B cell (primary cell): ENCODE measurements at places on chromosomes 3 and 15.

DNA sequence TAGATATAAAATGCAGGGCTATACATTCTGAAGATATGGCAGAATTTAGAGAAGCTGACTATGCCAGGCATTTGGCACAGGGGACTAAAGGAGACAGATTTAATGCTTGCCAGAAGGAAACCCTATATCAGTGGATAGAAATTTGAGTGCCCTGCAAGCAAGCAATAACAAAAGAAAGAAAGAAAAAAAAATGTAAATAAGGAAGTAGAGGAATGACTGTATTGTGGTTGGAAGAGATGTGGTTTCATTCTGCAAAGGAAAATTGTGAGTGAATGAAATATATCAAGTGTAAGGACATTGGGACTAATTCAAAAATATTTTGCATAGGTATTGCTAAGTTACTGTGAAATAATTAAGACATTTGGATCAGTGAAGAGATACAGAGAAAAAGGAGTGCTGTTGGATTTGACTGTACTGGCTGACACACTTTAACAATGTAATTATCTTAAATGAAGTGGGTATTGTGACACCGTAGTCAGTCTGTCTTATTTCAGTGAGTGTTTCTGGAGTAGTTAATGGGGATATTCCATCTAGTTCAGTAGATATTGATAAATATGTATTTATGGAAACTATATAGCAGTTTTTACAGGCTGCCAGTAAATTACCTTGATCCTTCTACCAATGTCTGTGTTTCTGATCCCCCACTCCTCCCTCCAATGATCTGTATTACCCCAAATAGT is 418.2 kb downstream of the CNTN4 start:
- no peak for DNase-seq

GRCh38 chr3:141789281-141789680 is 26.1 kb downstream of the GRK7 start:
- no peak for DNase-seq

- DNase-seq = no peak
These were observed 382.5 kb downstream of the NLGN1 start for GRCh38 chr3:173780067-173780466.

- DNase-seq = no peak
These were observed 44.6 kb downstream of the SH3BP5 start for GRCh38 chr3:15287565-15288330.

DNA sequence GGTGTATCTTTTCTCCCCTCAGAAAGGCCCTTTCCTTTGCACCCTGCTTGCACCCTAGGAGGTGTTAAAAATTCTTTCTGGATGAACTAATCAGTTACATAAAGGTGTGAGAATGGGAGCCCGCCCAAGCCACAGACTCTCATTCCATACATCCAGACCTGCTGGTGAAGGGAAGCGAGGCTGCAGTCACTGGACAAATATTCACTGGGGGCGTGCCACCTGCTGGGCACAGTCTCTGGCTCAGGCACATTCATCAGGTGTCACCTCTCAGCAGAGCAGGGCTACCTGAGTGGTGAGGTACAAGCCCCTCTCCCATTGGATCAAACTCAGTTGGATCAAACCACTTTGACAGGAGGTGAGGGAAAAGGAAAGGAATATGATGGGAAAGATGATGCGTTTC is 52.0 kb downstream of the NTRK3 start:
- no peak for DNase-seq

DNA sequence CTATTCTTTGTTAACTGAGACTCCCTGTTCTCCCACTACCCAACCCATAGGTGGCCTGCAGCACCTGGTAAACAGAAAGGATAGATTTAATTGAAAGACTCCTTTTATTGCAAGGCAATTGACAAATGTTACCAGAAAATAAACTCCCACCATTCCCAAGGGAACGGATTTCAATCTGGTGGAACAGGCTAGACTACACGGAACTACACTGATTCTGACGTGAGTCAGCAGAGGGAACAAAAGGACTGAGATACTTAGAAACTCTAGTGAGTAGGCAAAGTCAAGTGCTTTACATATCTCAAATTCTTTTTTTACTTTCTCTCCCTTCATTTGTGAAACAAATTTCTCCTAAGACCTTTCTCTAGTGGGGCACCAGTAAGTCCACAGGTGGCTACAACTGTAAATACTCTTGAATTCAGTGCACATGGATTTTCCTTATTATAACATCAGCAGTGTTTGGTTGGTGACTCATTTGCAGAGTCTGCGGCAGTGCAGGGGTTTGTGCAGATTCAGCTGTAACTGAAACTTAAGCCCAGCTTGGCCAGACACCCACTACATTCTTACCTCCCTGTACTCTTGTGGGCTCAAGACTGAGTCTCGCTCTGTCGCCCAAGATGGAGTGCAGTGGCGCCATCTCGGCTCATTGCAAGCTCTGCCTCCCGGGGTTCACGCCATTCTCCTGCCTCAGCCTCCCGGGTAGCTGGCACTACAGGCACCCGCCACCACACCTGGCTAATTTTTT is 34.3 kb upstream of the PLSCR2 start:
- DNase-seq = no peak

- DNase-seq = no peak
These were observed 464.9 kb downstream of the MFSD1 start for GRCh38 chr3:159266779-159267178.

GRCh38 chr3:31106912-31107311 is 212.5 kb upstream of the GADL1 start:
- DNase-seq = no peak

- DNase-seq = no peak
These were observed 236.4 kb upstream of the SGO1 start for GRCh38 chr3:20422391-20422790.

DNA sequence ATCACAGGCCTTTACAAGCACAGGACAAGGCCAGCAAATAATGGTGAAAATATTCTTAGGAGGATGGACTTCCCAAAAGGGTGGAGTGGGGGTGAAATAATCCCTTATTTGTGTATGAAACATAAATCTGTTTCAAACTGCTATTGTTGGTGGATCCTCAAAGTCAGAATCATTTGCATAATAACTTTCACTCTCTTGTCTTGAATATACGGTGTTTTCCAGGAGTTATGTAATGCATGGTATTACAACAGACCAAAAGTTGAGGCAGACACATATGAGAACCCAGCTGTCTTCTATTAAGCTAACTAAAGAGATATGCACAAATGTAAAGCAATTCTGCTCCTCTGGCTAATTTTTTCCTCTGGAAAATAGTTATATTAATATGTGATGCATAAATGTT is 57.7 kb downstream of the PRTG start:
- peak; percentile 26 for DNase-seq

GRCh38 chr15:53197426-53197839 is 407.3 kb upstream of the ONECUT1 start:
- DNase-seq = peak; percentile 6

- no peak for DNase-seq
These were observed 7.6 kb downstream of the RAB6B start for GRCh38 chr3:133887803-133888703.

DNA sequence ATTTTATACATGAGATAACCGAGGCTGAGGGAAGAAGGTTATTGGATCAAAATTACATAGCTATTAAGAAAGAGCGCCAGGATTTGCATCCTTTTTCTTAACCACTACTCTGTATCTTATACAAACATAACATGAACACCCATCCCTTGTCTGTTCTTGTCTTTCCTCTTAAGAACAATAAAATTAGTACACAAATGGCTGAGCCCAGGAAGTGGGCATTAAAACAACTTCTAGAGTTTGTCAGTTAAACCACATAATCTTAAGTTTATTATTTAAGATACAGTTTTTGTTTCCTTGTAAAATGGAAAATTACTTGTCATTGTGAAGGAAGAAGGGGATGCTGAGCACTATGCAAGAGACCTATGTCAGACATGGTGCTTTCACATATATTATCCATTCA is 48.9 kb upstream of the PPIB start:
- no peak for DNase-seq

DNA sequence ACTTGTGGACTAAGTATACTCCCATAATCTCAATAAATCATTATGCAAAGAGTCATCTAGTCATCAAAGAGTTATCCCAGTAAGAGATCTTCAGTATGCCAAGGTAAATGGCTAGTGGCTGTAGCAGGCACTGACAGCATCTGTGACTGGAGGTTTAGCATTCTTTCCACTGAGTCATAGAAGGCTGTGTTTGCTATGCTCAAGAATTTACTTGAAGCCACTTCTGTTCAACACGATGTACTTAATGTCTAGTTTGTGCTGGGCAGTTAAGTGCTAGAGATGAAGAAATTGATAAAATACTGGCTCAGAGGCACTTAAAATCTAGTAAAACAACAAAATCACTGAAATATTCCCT is 13.0 kb downstream of the ZBED2 start:
- no peak for DNase-seq

DNA sequence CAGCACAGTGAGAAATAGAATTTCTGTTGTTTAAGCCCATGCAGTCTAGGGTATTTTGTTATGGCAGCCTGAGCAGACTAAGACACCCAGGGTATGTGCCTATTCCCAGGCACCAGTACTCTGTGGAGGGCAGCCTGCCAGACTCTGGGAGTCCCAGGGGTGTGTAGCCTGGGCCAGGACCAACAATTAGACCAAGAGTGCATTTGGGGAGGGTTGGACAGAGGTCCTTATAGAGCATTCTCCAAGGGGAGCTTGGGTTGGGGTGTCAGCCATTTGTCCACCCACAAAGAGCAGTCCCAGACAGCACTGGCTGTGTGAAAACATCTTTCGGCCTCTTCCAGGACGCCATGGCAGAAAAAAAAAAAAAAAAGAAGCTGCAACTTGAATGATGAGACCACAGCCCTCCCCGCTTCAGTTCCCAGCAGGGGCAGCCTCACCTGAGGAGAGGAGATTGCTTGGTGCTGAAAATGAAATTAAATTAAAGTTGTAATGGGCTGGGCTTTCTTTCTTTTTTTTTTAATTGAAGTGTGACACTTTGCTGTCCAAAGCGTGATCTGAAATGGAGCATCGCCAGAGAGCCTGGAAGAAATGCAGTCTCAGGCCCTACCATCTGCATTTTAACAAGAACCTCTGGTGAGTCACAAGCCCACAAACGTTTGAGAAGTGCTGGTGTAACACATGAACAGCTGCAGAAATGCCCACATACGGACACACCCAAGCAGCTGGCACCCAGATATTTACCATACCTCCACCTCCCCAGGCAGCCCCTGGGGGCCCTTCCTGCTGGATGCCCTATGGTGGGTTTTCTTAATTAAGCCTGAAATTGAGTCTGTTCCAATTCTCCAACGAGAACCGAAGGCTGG is 21.3 kb upstream of the CAV3 start:
- no peak for DNase-seq

GRCh38 chr3:26307787-26308186 is 314.8 kb upstream of the LRRC3B start:
- DNase-seq = no peak

DNA sequence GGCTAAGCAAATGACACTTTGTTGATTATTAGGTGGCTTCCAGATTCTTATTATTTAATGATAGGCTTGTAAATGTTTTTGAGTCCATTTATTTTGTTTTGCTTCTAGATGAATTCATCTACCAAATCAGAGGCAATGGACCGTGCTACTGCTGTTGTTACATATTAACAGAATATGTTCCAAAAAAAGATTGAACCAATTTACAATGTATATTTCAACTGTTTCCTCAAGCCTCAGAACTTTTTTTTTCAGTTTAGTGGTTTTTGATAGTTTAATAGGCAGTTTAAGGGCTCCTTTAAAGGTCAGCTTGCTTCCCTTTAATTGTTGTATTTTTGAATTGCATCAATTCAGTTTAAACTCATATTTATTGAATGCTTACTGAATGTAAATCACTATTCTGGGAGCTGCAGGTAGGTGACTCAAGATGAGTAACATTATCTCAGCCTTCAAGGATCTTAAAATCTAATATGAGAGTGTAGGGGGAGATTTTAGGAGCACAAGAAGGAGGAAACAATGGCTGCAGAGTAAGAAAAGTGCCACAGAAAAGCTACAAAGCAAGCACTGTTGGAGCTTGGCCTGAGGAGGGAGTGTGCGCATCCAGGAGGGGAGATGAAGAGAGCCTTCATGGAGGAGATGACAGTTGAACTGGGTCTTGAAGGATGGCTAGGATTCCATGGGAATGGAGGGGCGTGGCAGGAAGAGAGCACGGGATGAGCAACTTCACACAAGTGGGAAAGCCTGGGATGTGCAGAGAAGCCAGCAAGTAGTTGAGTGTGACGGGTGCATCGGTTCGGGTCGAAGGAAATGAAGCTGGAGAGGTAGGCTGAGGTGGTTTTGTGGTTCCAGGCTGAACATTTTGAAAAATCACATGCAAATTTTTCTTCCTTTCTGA is 14.7 kb downstream of the MAP2K1 start:
- DNase-seq = peak; percentile 10

GRCh38 chr15:49187549-49188245 is 17.6 kb downstream of the GALK2 start:
- no peak for DNase-seq

DNA sequence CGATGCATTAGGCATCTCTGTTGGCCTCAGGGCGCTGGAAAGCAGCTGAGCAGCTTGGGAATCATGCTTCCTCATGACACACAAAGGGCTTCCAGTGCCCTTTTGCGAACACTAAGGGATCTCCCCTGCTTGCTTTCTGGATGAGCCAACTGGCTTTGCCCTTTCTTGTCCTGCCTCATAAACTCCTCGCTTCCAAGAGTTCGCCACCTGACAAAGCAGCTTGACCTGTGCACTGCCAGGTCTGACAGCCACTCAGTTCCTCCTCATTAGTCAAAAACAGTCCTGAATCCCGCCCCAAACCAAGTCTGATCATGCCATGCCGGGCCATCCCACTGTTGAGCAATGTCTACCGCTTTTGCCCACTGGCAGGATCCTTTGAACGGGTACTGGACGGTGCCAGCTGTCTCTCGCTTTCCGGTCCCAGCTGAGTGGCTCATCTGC is 265.4 kb upstream of the LYSMD4 start:
- DNase-seq = no peak

DNA sequence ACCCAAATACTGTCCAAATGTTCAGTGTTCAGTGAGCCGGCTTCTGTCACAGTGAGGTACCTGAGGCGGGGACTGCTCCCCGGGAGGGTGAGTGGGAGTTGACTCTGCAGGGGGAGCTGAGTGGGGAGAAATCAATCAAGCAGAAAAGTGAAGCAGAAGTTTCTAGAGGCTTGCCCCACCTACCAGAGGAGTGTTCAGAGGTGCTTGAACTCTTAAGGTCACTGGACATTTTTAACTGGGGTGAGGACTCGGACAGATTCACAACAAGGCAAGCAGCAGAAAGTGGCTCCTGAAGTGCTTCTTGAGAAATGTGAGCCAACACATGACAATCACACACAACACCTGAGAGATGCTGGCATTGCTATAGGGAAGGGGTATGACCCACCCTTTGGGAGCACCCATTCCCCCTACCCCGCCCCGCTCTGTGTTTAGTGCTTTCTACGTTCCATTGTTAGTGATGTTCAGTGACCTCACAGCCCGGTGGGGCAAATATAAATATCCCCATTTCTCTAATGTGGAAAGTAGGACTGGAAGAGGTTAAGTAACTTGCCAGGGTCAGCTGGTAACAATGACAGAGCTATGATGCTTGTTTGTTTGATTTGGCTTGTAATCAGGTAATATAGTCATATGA is 48.6 kb upstream of the AKAP13 start:
- peak; percentile 65 for DNase-seq

GRCh38 chr15:91521548-91521947 is 332.0 kb upstream of the SLCO3A1 start:
- DNase-seq = no peak

GRCh38 chr15:28128031-28128430 is 28.9 kb upstream of the OCA2 start:
- peak; percentile 58 for DNase-seq
